Myometrial cell (primary cell): ENCODE measurements at places on chromosomes 5 and 9. TPM values are rescaled to one million over a fixed set of nuclear protein-coding genes. Genes with fewer than 3 reads are reported as not detected.

The LHX6 gene
- not detected in 2 replicates for total RNA-seq

The SMIM33 gene
- total RNA-seq: not detected in 2 replicates

The KCTD16 gene
- under 0.01 and 0.18 TPM in 2 replicates for total RNA-seq

The SDHA gene
- 91.8 and 100 TPM in 2 replicates for total RNA-seq

The CCNI2 gene
- total RNA-seq: not detected in 2 replicates

The C7 gene
- total RNA-seq: 1.4 and 2.8 TPM in 2 replicates
